Lung (tissue), 17 donors: ENCODE measurements at places on chromosomes 11 and 22.

DNA sequence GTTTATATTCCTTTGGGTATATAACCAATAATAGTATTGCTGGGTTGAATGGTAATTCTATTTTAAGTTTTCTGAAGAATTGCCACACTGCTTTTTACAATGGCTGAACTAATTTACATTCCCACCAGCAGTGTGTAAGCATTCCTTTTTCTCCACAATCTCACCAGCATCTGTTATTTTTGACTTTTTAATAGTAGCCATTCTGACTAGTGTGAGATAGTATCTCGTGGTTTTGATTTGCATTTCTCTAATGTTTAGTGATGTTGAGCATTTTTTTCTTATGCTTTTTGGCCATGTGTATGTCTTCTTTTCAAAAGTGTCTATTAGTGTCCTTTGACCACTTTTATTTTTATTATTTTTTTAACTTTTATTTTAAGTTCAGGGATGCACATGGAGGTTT, 275.3 kb downstream of the METTL15 start:
- DNase-seq = no peak

DNA sequence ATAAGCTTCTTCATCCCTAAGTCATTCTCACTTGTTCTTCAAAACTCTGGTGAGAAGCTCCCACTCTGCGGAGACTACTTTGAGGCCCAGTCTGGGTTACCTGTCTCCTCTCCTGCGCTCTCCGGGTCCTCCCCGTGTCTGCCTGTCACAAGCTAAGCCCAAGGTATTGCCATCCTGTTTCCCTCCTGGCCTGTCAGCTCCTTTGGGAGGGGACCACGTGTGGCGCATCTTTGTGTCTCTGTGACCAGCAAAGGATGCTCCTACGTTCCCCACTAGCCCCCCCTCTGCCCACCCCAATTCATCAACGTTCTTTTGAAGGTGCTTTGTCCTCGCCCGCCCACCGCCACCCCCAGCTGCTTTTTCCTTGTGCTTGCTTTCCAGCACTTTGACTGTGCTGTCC, 31.8 kb upstream of the FBLN1 start:
- DNase-seq = no peak

- DNase-seq = no peak
These were observed 58.6 kb upstream of the MPEG1 start for GRCh38 chr11:59271247-59271755.

DNA sequence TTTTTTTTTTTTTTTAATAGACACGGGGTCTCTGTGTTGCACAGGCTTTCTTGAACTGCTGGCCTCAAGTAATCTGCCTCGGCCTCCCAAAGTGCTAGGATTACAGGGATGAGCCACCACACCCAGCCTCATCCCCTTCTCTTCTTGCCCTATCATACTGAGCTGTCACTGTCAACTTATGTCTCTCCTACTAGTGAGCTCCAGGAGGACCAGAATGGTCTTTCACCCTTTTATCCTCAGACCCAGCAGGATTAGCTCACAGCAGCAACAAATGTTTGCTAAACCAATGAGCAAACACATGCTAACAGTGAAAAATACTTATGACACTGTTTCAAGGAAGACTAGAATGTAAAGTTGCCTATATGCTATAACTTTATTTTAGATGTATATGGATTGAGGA, 6.4 kb upstream of the NXF1 start:
- DNase-seq = no peak

- DNase-seq = no peak
These were observed 65.4 kb upstream of the BLID start for GRCh38 chr11:122181372-122181771.

- no peak for DNase-seq
These were observed 13.9 kb downstream of the MGAT3 start for GRCh38 chr22:39470451-39471291.

DNA sequence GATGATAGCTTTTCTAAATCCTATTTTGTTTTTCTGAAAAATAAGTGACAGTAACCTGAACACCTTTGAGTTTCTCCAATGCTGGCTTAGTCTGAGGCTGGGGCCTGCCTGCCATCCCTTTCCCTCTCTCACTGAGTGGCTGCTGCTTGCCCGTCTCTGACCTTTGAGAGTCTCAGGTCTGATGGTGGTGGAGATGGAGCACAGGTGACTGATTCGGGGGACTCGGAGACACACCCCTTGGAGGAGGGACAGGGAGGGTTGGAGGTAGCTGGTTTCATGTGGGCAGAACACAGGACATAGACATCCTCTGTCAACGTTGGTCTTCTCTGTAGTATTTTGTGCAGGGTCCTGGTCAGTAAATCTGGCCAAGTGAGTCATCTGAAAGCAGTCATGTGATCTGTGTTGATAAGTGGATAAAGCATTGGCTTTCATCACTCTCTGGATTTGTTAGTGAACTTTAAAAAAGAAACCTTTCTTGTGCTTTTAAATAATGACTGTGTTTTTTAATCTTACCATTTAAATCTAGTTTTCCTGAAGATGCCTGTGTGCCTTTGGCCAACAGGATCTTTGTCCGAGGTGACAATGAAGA, 47.1 kb upstream of the CLDN5 start:
- no peak for DNase-seq

DNA sequence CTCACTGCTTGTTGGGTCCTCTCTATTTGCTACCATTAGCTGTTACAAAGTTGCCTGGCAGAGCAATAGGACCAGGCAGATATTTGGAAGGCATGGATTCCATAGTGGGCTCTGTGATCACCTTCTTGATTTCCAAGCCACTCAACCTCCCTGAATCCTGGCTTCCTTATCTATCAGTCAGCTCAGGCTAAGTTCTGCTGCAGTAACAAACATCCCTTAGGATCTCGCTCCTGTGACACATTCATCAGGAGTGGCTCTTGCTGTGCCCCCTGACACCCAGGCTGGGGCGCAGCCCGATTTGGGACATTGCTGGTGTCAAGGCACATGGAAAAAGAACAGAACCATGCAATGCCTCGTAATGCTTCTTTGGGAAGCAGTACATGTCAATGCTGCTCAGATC, 503.9 kb downstream of the TBC1D22A start:
- DNase-seq = no peak

- DNase-seq = no peak
These were observed 74.4 kb upstream of the FAR1 start for GRCh38 chr11:13594044-13594443.

GRCh38 chr11:65491614-65492386, 7.0 kb upstream of the MALAT1 start:
- DNase-seq = peak; percentile 58

- DNase-seq = no peak
These were observed 437.3 kb upstream of the CADM1 start for GRCh38 chr11:115941481-115941993.

DNA sequence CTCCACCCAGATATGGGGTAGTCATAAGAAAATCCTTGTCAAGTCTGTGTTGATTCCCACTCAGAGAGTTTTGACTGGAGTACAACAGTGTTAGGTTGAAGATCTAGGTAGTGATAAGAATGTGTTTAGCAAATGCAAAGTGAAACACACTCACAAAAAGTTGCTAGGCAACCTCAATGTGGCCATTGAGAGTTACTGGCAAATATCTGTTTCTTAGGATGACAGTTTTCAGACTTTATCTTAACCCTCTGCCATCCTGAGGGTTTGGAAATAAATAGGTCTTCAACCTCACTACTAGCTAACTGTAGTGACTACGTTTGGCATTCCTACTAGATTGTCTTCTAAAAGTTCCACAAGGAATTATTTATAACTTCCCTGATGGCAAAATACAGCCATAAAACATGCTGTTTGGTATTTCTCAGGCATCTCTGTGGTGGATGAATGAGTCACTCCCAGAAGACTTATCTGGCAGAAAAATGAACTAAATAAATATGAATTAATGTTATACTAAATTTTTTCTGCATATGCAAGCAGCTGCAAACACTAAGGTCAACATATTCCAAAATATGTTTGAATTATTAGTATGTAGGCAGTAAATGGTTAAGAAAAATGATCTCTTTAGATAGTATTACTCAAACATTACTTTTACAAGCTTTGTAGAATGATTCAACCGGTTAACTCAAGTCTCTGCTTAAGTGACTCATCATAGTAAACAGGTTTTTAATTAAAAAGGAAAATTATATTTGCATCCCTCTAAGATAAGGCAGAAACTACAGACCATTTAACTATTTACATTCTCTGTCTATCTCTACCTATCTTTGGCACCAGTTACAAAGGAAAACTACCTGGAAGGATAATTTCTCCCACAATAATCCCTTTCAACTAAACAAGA, 17.1 kb upstream of the SYTL2 start:
- DNase-seq = peak; percentile 67

DNA sequence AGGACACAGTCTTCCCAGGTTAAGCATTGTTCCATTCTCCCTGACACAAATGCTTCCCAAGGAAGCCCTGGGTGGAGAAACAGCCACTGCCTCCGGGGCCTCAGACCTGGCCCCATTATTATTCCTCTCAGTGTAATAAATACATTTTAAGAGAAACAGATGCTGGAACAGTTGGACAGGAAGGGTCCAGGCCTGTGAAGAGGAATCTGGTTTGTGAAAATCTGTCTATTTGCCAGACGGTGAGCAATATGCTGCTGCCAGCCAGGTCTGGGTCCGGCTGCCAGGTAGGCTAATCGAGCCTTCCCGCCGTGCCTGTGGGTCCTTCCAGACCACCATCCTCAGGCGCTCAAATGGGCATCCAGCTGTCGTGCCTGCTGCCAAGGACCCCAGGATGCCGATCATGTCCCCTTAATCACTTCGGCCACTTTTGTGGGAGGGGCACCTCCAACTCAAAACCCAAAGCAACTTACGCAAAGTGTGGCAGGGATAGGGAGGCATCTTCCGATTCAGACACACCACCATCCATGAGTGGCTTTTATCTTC, 528.4 kb downstream of the MIAT start:
- no peak for DNase-seq

- no peak for DNase-seq
These were observed 10.9 kb upstream of the PHLDB1 start for GRCh38 chr11:118596224-118597146.

GRCh38 chr22:37823134-37823985, at the start of gene GALR3:
TSS of gene GALR3 (plus strand) at chr22:37823382. CDS start at chr22:37823407, 25 bp downstream.
- DNase-seq = no peak

DNA sequence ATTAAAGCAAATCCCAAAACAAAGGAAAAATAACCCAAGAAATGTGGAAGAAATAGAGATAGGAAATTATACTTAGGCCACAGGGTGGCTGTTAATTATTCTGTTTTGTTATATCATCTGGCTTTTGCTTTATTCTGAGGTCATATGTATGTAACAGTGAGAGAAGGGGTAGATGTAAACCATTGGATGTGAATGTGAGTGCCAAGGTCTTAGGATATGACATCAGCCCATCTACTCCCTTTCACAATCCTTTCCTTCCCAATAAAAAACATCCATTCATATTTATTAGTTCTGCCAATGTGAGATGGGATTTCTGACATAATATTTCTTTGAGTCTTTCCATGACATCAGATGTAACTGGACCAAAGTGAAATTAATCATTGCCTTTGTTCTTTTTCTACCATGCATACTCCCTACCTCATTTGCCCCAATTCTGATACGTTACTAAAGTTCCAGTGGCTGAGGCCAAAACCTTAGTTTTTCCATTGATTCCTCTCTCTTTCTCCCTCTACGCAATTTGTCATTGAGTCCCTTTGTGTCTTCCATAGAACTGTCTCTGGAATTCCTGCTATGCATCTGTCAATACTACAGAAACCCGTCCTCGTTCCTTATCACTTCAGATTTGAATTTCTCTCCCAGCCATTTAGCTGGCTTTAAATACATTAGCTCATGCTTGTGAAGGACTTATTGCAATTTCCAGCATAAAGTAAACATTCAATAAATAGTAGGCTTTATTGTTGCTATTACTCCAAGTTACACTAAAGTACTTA, 170.3 kb downstream of the ARHGAP42 start:
- no peak for DNase-seq

GRCh38 chr11:842370-843002, at the start of the genes POLR2L and TSPAN4:
TSS of gene POLR2L (minus strand) at chr11:842529. CDS start at chr11:842508, 21 bp downstream.
TSS of gene TSPAN4 (plus strand) at chr11:842852. CDS start at chr11:850305, 7,453 bp downstream.
- peak; percentile 93 for DNase-seq

- DNase-seq = no peak
These were observed 3.8 kb downstream of the MAP4K2 start for GRCh38 chr11:64799256-64799622.

GRCh38 chr22:31127181-31127772, 4.5 kb downstream of the INPP5J start:
- DNase-seq = no peak

- DNase-seq = no peak
These were observed 4.5 kb downstream of the FXYD2 start for GRCh38 chr11:117820071-117820470.

DNA sequence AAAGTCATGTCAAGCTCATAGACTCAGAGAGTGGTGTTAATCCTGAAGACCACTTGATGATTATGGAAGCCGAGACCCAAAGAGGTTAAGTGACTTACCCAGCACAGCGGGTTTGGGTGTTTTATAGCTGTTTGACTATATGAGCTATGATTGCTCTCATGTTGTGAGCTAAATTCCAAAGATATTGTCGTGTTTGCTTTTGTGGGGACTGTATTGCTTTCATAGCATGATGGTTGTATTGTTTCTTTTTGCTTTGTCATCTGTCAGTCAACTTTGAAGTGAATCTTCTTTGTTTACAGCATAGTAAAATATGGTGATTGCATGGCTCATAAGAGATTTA, 23.7 kb downstream of the NF2 start:
- no peak for DNase-seq

DNA sequence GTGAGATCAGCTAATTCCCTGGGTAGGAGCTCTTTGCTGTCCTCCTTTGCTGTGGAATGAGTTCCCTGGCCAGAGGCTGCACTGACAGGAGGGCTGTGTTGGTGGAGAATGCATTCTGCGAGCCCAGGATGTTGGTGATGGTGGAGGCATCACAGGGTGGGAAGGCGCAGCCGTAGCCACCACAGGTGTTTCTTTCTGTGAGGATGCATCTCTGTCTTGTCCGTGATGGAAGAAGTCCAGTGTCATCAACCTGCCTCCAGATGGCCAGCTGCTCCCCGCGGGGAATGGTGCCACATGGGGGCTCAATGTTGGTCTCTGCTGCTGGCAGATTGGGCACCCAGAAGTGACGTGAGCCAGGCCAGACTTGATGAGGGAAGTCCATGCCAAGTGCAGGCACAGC, 972.1 kb downstream of the TBC1D22A start:
- DNase-seq = no peak

DNA sequence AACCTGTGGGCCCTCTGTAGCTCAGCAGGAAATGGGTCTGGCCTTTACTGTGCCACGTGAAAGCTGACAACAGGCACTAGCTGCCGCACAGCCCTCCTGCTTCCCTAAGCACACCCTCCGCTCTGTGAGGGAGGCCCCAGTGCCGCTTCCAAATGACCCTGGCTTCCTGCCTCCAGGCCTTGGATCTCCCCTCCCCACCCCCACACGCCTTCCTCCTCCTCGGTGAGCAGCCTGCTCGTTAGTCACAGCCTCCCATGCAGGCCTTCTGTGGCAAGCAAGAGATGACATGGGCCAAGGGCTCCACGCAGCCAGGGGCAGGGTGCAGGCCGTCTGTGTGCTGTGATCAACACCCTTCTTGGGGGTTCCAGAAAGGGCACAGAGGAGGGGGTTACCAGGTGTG, 15.3 kb upstream of the RASL10A start:
- peak; percentile 83 for DNase-seq

GRCh38 chr22:39546889-39547586, 14.5 kb upstream of the RPS19BP1 start:
- no peak for DNase-seq

DNA sequence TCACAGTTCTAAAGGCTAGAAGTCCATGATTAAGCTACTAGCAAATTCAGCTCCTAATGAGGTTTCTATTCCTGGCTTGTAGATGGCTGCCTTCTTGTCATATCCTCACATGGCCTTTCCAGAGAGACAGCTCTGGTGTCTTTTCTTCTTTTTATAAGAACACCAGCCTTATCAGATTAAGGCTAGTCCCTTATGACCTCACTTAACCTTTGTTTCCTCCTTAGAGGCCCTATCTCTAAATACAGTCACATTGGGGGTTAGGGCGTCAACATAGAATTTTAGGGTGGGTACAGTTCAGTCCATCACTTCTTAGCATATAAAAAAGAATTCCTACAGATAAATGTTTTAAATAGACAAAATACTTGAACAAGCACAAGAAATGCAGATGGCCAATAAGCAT, 18.2 kb upstream of the CLPB start:
- no peak for DNase-seq
